ENCODE measurements at places on chromosomes 2 and 18.

DNA sequence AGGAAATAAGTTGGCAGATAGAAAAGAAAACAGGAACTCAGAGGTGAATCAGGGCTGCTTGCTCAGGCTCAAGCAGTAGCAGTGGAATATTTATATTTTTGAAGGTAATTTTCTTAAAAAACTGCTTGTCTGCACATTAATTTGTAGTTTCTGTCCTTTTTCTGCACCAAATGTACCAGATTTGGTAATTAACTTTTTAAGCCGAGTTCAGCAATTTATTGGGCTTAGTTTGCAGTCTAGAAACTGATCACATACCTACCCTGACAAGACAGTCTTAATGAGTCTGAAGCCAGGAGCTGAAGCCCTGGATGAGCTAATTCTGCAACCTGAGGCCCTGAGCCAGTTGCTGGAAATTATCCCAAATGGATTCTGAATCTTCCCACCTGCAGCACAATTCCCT is 647.0 kb downstream of the TDRD15 start:
- DNase-seq: no peak

DNA sequence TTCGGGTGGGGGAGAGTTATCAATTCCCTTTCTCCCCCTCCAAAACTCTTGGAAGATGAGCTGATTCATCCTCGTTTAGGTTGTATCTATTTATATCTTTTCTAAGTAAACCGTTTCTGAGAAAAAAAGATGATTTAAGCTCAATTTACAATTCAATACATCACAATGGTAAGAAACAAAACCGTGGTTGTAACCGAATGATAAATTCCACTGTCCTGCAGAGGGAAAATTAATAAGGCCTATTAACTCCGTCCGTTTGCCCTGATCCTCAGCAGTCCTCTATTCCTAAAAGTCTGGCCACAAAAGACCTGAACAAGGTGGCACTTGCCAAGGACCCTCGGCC is 286.2 kb downstream of the TCF4 start:
- DNase-seq: no peak

GRCh38 chr18:47595831-47596501 is 334.5 kb downstream of the SMAD2 start:
- no peak for DNase-seq

GRCh38 chr2:191478799-191479679 is 198.9 kb upstream of the NABP1 start:
- DNase-seq: no peak

- no peak for DNase-seq
These were observed 7.9 kb downstream of the SCYGR5 start for GRCh38 chr2:227674485-227674884.

DNA sequence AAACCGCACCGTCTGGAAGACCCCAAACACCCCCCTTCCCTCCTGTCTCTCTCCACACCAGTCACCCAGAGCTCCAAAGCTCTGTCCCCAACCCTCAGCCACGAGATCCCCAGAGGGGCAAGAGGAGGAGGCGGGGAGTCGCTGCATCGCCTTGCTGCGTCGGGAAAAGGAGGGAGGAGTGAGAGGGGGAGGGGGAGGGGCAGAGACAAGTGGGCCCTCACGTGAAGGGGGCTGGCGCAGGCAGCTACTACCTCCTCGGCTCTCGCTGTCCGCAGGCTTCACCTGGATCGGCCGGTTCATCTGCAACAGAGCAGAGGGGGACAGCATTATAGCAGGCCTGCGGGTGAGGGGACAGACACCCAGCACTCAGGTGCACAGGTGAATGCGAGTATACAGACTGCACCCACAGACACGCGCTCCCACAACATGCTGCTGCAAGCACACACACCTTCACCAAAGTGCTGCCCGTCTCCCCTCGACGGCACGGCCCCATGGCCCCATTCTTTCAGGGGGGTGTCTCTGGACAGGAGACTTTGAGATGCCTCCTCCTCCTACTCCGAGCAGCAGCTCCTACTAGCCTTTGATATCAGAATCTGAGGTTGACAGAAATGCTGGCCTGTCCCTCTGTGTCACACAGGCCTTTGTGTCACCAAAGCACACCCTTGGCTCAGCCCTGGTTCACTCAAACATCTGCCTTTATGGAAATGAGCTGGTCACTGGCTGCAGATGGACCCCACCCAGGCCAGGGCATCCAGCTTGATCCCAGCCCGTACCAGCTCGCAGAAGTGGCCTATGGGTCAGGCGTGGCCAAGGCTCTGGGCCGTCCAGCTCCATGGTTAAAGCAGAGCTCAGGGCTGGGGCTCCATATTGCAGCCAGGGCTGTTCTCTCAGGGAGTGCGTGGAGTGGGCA is 243.8 kb downstream of the CELF4 start:
- DNase-seq: no peak

- peak; percentile 35 for DNase-seq
These were observed 10.4 kb upstream of the FAM228A start for GRCh38 chr2:24164416-24164973.

- DNase-seq: no peak
These were observed 2.1 kb downstream of the DHRS9 start for GRCh38 chr2:169071455-169071854.

GRCh38 chr2:139000131-139000785 is 220.1 kb upstream of the NXPH2 start:
- no peak for DNase-seq

DNA sequence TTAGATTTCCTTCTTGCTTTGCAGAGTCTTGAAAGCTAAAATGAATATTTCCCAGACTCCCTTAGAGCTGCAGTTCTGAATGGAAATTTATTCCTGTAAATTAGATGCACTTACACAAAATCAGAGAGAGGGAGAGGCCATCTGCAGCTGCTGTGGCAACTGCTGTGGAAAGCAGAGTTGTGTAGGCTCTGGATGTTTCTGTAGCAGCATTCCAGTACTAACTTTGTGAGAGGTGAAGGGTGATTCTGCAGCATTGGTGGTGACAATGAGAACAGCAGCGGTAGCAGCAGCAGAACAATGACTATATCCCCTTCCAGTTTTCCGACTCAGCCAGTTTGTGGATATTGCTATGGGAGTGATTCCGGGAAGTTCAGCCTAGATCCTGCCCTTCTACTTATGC is 433.0 kb upstream of the REG3G start:
- DNase-seq: no peak

DNA sequence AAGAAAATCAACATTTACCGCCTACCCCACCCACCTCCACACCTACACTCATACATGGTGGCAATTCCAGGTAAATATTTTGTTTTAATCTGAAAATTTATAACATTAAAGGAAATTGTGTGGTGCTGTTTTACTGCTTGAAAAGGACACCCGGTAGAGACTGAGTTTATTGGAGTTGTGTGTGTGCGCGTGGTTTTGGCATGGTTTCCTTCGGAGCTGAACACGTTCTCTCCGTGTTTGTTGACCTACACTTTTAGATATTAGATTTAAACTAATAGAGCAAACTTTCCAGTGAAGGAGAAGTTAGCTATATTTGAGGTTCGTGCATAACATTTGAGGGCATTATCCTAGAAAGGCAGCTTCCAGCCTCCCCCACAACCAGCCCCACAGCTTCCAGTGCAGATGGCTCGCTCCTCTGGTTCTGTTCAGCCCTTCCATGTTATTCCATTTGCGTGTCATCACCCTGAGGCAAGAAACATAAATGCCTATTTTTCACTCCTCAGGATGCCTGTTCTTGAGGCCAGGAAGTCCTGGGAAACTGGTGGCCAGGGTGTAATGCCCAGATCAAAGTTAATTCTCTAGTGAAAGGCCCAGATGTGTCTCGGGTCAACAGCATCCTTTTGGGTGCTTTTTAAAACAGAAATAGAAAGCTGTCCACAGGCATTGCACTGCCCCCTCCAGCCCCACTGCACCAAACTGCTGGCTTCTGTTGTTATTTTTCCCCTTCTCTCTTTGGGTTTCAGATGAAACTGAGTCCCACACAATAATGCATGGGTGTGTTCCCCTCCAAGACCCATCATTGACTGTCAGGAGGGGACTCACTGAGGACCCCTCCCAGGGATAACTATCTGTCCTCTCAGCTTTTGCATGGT is 190.2 kb downstream of the SETBP1 start:
- DNase-seq: no peak

Measured in AML-193 (cell line).